ENCODE measurements at places on chromosomes 6 and 20.
A peak's percentile ranks its signal among the peaks of the same experiment; 100 is the strongest.

DNA sequence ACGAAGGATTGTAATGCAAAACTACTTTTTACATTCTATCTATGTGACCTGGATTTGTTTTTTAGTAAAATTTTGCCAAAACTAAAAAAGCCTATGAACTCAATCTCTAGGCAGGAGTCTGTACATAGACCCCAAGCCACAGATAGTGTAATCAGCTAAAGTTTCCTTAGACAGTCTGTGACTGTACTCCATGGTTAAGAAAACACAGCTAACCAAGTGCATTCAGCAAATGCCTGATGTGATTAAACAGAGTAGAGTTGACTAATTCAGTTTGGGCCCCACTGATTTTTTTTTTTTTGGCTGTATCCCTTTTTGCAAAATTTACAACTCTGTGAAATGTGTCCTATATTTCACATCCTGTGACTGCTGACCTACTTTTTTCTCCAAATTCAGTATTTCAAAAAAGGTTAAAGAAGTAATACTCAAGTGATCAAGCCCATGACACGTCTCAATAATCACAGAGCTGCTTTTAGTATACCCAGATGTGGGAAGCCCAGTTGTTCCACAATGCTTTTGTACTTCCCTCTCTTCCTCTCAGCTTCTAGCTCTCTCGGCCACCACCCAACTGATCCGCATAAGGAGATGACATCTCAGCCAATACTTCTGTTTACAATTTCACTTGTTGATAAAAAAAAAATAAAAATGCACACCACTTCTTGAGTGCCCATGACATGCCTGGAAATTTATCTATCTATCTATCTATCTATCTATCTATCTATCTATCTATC, 108.8 kb upstream of the TBX18 start:
- no peak for DNase-seq

- DNase-seq = no peak
These were observed 6.3 kb upstream of the NAA20 start for GRCh38 chr20:20010639-20011500.

DNA sequence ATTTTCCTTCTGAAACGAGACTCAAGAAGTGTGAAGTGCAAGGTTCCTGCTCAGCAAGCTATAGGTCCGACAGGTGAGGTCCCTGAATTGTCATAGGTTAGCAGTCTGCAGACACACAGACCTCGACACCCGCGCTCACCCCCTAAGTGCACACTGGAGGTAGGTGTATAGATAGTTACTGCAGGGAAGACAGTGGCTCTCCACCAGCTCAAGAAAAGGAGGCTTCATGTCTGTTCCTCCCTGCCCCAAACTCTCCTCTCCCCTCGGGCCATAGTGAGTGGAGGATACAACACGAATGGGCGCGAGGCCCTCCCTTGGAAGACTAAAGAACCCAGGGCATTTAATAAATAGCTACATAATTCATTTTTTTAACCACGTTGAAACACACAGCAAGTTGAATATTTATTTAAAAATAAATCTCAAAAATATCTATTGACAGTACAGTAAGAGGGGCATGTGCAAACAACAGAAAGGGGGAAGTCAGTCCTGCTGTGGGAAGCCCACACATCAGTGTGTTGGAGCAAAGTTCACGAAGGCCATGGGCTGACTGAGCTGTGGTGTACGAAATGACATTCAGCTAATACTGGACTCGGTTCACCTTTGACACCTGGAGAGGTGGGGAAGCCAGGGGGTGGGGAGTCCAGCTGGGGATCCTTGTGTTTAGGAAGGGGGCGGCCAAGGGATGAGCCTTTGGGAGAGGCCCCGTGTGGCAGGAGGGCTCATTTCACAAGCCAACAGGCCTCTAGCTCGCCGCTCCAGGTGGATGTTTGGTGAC, 10.7 kb downstream of the SPATA2 start:
- DNase-seq = no peak

DNA sequence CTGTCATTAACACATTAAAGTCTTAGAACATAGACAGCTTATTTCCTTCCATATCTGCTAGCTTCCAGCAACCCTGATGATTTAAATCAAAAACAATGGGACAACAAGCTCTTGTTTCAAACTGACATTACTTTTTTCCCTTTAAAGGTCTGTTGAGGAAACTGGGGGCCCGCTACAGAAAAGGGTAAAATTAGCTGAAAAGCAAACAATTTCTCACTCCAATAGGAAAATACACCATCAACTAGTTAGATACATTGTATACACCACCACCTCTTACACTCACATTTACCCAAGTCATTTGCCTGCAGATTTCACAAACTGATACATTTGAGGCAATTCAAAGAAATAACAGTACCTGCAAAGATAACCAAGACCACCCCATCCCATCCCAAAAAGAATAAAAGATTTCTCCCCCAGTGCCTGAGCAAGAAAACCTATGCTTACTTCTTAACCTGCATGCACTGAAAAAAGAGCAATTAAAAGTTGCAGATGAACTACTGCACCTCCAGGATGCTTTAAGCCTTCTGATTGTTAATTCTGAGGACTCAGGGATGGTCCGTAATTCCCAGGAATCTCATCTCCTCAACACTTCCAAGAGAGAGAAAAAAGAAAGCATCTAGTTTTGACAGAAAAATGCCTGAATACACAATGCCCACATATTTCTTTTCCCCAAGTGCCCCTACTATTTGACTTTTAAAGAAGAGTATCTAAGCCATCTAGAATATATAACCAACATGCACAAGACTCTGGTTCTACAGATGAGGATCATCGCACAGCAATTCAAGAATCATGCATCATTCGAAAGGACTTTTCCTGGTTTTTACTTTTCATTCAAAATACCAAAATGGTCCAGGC, 5.6 kb downstream of the ZMYND8 start:
- no peak for DNase-seq

DNA sequence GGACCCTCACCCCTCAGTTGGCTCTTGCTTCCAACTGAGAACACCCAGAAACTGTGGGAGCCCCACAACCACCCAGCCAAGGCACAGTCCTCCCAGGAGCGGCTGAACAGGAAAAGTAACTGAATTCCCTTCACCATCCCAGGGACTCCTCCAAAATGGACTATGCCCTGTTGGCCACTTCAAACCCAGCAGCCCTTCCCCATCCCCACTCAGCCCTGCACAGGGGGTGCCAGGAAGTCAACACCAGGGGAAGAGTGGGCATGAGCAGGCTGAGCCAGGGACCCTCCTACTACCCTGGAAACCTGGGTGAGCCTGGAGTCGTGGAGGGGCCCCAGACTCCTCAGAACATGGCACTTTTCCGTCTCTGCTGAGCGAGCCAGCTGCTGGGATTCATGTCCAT, 10.3 kb downstream of the GUCA1B start:
- no peak for DNase-seq

GRCh38 chr20:25452333-25452732, 44.9 kb downstream of the GINS1 start:
- no peak for DNase-seq

GRCh38 chr20:62370115-62370806, 3.1 kb upstream of the LAMA5 start:
- DNase-seq = peak; percentile 32

DNA sequence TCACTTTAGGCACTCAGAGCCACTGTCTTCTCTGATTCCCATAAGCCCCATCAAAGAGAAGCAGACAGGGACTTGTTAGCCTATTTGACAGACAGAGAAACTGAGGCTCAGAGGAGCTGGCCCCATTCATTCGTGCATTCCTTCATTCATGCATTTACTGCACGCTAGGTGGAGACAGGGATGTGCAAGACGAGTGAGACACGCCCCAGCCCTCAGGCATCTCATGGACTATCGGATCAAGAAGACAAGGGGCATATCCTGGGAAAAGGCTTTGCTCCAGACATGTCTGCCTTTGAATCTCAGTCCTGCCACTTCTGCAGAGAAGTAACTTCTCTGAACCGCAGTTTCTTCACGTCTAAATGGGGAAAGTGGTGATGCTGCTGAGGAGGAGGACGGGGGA, 54.1 kb downstream of the BPIFB1 start:
- no peak for DNase-seq

- no peak for DNase-seq
These were observed 50.3 kb downstream of the DEK start for GRCh38 chr6:18214003-18214402.

GRCh38 chr20:54434196-54434595, 41.2 kb upstream of the DOK5 start:
- no peak for DNase-seq

GRCh38 chr6:3176562-3177355, 19.4 kb upstream of the TUBB2A start:
- DNase-seq = no peak

DNA sequence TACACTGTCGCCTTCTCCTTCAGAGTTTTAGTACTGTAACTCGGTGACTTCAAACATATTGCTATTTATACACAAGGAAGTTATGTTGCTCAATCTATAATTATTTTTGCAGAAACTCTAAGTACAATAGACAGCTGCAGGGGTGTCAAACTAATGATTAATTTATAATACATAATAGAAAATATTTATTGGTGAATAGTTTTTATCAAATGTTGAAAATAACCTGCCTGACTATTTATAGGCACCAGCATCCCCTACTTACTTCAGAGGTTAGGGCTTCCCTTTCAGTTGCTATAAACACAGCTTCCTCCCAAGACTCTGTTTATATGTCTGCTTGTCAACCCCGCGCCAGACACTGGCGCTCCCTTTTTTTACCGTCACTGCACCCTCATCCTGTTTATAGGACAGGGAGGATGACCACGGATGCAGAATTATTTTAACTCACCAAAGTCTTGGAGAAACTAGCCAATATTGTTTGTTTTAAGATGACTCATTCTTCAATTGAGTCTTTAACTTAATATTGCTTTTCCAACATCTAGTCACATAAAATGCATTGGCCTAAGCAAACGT, 225.0 kb downstream of the ALDH8A1 start:
- DNase-seq = no peak

- no peak for DNase-seq
These were observed 8.6 kb downstream of the CDC40 start for GRCh38 chr6:110188791-110189190.

GRCh38 chr6:16625291-16626265, 135.7 kb downstream of the ATXN1 start:
- DNase-seq = no peak

DNA sequence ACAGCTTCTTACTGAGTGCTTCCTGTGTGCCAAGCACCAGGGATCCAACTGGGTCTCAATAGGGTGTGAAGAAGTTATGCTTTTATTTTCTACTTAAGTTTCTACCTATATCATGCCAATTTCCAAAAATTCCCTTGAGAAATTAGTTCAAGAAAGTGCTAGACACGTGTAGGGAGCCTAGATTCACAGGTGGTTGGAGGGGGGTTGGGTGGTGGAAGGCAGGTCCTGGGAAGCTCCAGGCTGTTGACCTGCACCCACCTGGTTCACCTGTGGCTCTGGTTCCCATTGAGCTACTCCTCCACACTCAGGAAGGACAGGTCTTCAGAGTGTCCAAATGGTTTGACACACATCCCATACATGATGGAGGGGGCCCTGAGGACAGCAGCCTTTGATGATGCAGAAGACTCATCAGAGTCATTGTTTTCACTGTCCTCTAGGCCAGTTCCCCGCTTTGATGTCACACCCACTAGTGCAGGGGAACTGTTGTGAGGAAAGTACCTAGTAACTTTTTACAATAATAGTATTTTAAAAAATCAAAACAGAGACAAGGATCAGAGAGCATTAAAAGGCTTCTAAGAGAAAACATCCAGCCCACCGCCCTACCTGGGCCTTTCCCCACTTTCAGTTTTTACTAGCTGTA, 39.8 kb upstream of the MYL9 start:
- no peak for DNase-seq

DNA sequence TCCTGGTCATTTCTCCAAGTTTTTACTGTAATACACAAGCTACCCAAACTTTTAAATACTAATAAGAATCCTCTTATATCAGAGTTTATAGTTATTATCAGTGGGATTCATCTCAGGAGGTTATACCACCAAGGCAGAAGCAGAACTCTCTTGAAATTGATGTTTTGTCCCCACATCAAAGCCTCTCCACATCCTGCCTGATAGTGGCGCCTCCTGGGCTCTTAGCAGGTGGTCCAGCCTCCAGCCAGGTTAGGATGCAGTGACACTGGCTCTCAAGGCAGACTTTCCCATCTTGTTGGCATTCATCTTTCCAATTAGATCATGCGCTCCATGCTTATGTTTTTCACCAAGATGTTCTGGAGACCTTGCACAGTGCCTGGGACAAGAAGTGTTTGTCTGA, 81.8 kb upstream of the INSM1 start:
- no peak for DNase-seq

GRCh38 chr20:48684501-48685041, 143.2 kb downstream of the PREX1 start:
- no peak for DNase-seq

Data from stimulated activated CD4-positive, alpha-beta T cell treated with anti-CD3 and anti-CD28 coated beads, Interleukin-12 subunit alpha, Interleukin-12 subunit beta, amount 100 ng/mL, for 48 hours (primary cell).